PC-3 (cell line): ENCODE measurements at places on chromosomes 1 and 21. TPM values are rescaled to one million over a fixed set of nuclear protein-coding genes. Genes with fewer than 3 reads are reported as not detected.

CCDC27 gene
- not detected in 2 replicates for total RNA-seq

- no peaks in the 10 kb centered on the region for H3K36me3 ChIP-seq
- DNase-seq, result no peak
- no peak overlapping the region for H3K27ac ChIP-seq
- H3K4me3 ChIP-seq, result no peak overlapping the region
- H3K4me1 ChIP-seq, result no peaks in the 10 kb centered on the region
Observed at GRCh38 chr1:36652586-36652985, 169.9 kb upstream of the CSF3R start.

GRCh38 chr1:5834477-5835178, 157.6 kb downstream of the NPHP4 start:
- H3K27ac ChIP-seq, result no peak overlapping the region
- no peak overlapping the region for H3K4me3 ChIP-seq
- H3K36me3 ChIP-seq, result no peaks in the 10 kb centered on the region
- no peak for DNase-seq
- H3K4me1 ChIP-seq, result no peaks in the 10 kb centered on the region

DNA sequence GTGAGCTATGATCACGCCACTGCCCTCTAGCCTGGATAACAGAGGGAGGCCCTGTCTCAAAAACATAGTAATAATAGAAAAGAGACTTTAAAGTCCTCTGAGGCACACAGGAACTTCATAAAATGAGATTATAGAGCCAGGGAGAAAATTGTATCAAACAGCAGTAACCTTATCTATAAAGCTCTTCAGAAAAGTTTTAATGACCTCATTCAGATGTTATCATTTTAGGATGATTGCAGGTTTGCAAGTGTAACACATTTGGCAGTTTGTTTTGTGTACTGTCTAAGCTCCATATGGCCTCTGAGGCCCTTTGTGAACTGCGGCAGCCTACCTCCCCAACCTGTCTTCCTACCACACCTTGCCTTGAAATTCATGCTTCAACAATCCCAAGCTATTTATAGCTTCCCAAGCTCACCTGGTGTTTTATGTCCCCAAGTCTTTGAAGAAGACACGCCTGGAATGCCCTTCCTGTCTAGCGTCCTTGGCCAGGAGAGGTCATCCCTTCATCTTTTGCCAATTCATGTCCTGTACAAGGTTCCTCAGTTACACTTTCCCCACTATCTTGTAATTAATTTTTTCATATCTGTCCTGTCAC, 8.5 kb upstream of the AKNAD1 start:
- H3K27ac ChIP-seq, result no peak overlapping the region
- H3K4me1 ChIP-seq, result no peaks in the 10 kb centered on the region
- H3K27me3 ChIP-seq, result no peaks in the 10 kb centered on the region
- no peak overlapping the region for H3K4me3 ChIP-seq

GRCh38 chr1:13628218-13628617, 44.6 kb downstream of the PDPN start:
- peaks cover 19% of the 10 kb centered on the region for H3K4me1 ChIP-seq
- DNase-seq, result peak; percentile 67
- H3K27ac ChIP-seq, result peak overlapping the region; percentile 92
- no peak overlapping the region for H3K4me3 ChIP-seq

DNA sequence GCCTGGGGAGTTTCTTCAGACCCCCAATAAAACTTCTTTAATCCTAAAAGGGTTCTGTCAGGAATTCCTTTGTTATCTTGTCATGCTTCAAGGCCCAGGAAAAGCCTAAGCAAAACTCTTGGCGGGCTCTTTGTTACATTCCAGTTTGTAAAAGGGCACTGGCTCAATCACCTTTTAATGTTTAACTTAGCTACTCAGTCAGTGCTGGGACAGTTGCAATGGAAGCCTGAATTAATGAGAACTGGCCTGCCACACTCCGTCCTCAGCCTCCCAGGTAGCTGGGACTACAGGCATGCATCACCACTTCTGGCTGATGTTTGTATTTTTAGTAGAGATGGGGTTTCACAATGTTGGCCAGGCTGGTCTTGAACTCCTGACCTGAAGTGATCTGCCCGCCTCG, 21.3 kb upstream of the ASB17 start:
- H3K4me3 ChIP-seq, result no peak overlapping the region
- no peak overlapping the region for H3K27ac ChIP-seq
- 0 out of 2 replicates have a peak, but pooled peaks cover 8% of the 10 kb centered on the region for H3K4me1 ChIP-seq
- H3K27me3 ChIP-seq, result no peaks in the 10 kb centered on the region
- H3K36me3 ChIP-seq, result no peaks in the 10 kb centered on the region

GRCh38 chr1:16967095-16967575, 13.3 kb downstream of the MFAP2 start:
- H3K27me3 ChIP-seq, result no peaks in the 10 kb centered on the region
- no peaks in the 10 kb centered on the region for H3K4me1 ChIP-seq
- H3K4me3 ChIP-seq, result no peak overlapping the region
- H3K36me3 ChIP-seq, result no peaks in the 10 kb centered on the region
- H3K27ac ChIP-seq, result no peak overlapping the region

- peaks cover 13% of the 10 kb centered on the region for H3K4me1 ChIP-seq
- no peak for DNase-seq
- H3K27me3 ChIP-seq, result no peaks in the 10 kb centered on the region
- no peaks in the 10 kb centered on the region for H3K36me3 ChIP-seq
- no peak overlapping the region for H3K4me3 ChIP-seq
Observed at GRCh38 chr1:202112859-202113689, 9.6 kb upstream of the GPR37L1 start.

GRCh38 chr1:211925016-211925415, 94.5 kb upstream of the LPGAT1 start:
- no peak overlapping the region for H3K4me3 ChIP-seq
- DNase-seq, result peak; percentile 69
- H3K27me3 ChIP-seq, result peaks cover 29% of the 10 kb centered on the region
- no peaks in the 10 kb centered on the region for H3K36me3 ChIP-seq

DNA sequence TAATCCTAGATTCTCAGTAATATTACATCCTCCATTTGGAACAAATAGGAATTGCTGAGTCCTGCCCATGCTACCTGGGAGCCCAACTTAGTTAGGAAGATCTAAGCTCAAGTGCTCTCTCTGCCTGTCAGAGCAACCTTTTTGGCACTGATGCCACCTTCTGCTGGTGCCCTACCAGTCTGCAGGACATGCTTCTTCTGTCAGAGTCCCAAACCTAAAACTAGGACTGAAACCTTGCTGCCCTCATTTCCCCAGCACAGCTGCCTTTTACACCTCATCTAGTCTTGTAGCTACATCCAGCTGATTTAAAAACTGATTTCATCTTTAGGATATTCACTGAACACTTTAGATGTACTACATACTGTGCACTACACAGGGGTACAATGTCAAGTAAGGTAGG, 118.7 kb downstream of the LYPLAL1 start:
- no peak overlapping the region for H3K27ac ChIP-seq
- no peaks in the 10 kb centered on the region for H3K36me3 ChIP-seq
- H3K27me3 ChIP-seq, result no peaks in the 10 kb centered on the region
- H3K4me1 ChIP-seq, result peaks cover 18% of the 10 kb centered on the region
- H3K4me3 ChIP-seq, result no peak overlapping the region
- no peak for DNase-seq

DNA sequence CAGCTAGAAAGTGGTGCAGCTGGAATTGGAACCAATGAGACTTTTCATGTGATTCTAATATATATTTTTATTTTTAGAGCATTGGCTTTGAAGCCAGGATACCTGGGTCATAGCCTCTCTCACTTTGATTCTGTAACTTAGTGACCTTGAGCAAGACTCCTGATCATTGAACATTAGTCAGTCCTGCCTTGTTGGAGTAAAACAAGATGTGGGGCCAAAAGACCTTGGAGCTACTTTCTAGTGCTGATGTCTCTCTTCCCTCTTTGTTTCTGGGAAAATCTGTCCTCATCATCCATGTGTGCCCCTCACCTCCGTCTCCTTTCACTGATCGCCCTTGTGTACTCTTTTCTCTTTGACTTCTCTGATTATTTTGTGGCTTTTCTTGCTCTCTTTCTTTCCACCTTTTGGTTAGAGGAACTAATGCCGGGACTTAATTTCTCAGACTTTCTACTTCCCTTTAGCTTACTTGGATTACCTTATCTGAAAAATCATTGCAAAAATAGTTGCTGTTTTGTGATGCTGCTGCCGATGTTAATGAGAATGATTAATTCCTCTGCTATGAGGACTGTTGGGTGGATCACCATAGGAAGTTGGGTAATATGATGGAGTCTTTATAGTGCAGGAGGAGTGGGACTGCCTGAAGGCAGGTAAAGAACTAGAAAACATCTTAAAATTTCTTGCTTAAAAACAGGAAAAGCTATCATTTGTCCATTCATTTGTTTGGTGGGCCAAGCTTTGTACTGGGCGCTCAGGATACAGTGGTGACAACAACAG, 72.0 kb downstream of the NOS1AP start:
- H3K4me1 ChIP-seq, result peaks cover 45% of the 10 kb centered on the region
- H3K4me3 ChIP-seq, result no peak overlapping the region
- H3K27me3 ChIP-seq, result no peaks in the 10 kb centered on the region
- peak overlapping the region; percentile 40 for H3K27ac ChIP-seq
